MG63 (cell line): ENCODE measurements at places on chromosomes 12 and 14. TPM values are rescaled to one million over a fixed set of nuclear protein-coding genes. Genes with fewer than 3 reads are reported as not detected.

GRCh38 chr14:76937181-76938091 lies 91.1 kb downstream of the IRF2BPL start:
- DNase-seq, result peak; percentile 60

Gene TMEM116
- 6.7 and 8.2 TPM in 2 replicates for total RNA-seq

Gene TEP1
- total RNA-seq, result 7.4 and 8.8 TPM in 2 replicates

GRCh38 chr12:67355428-67356379 lies 86.5 kb downstream of the CAND1 start:
- DNase-seq, result no peak

- DNase-seq, result no peak
Observed at GRCh38 chr12:108729612-108730364, 1.5 kb downstream of the CORO1C start.
